ENCODE measurements at places on chromosomes 7 and 10.

GRCh38 chr7:51301806-51302205, 14.8 kb downstream of the COBL start:
- DNase-seq: no peak

DNA sequence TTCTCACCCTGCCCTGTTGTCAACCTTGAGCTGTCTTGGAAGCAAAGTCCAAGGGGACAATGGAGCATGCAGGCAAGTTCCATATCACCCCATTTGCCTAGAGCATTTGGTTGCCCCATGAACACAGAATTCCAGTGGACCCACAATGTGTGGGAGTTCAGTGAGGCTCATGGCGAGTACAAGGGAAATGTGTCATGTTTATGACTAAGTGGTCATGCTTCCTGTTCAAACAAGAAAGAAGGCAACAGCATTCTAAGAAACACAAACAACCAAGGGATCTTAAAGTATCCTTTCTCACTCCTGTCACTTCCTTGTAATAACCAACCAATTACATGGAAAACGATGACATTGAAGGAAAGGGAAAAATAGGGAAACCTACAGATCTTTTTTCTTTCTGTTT, 513.0 kb downstream of the INHBA start:
- DNase-seq: no peak

GRCh38 chr10:80413271-80413996, 5.1 kb downstream of the PRXL2A start:
- no peak for DNase-seq

DNA sequence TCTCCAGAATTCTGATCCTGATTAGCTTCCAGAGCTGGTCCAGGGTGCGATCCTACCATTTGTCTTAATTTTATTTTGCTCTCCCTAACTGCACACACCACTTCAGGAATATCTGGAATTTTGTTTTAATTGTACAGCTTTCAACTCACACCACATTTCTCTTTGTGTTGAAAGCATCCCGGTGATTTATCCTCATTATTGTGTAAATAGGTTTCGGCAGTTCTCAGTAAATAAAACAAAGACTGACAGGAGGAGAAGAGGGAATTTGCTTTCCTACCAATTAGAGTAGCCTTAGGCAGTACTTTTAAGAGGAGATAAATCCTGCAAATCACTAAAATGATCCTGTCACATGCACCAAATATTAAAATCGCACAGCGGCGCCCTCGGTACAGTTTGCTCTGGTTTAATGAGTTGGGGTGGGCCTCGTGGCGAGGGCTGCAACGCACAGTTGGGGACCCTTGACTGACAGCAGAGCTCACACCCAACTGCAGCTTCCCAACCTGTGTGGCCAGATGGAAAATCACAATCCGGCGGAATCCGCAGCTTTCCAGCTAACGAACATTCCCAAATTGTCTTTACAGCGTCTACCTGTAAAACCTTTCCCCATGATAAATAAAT, 62.6 kb downstream of the EBF3 start:
- DNase-seq: no peak

DNA sequence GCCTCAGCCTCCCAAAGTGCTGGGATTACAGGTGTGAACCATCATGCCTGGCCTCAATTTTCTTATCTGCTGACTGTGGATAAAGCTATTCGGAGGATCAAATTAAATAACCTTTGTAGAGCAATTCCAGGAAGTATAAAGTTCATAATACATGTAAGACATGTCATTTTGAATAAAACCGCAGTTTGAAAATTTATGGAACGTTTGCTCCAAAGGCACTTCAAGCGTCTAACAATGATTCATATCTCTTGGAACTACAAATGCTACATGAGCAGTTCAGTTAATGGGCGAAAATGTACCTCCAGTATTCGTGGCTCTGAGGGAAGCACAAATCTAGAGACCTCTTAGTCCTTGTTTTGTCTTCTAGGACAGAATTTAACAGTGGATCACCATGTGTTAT, 190.3 kb downstream of the GALNT17 start:
- DNase-seq: no peak

GRCh38 chr10:34773636-34774630, 41.2 kb downstream of the PARD3 start:
- no peak for DNase-seq

DNA sequence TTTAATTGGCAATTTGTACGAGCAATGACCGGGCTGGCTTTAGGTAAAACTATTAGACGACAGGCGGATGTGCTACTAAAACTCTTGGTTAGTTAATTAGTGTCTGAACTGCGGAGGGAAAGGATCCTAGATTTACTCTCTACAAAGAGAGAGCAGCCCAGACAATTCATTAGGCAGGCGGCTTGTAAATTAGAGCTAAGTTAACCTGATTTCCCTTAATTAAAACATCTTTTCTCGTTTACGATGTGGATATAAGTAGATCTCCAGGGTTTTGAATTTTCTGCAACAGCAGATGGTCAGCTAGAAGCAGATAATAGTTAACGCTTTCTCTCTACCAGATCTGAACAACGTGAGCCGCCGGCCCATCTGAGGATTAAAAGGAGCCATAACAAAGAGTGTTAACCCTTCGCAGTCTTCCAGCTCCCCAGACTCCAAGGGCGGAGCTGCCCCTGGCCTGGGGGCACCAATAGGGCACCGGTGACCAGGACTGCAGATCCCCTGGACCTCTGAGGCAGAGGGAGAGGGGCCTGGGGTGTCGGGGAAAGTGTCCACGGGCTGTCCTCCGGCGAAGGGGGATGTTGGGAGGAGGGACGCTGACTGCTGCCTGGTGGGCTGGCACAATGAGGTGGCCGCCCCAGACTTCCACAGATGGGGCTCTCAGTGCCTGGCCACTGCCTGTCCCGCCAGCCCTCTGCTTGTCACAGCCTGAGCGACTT, 6.3 kb upstream of the UNCX start:
- no peak for DNase-seq

GRCh38 chr7:27922907-27923641, 183.1 kb downstream of the TAX1BP1 start:
- DNase-seq: no peak

DNA sequence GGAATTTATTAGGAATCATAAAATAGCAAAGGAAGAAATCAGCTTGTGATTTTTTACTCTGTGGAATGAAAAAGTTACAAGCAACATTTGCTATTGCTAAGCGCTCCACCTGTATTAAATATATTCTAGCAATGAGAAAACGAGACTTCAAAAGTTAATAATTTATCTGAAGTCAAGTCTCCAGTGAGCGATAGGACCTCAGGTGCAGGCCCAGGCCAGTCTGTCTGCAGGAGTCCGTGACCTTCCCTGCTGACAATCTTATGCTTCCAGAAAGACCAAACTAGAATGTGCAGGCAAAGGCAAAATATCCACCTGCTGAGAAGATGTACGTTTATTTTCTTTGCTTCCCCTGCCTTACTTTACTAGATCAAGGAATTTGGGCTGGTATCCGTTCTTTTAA, 22.7 kb downstream of the MRC1 start:
- DNase-seq: no peak

DNA sequence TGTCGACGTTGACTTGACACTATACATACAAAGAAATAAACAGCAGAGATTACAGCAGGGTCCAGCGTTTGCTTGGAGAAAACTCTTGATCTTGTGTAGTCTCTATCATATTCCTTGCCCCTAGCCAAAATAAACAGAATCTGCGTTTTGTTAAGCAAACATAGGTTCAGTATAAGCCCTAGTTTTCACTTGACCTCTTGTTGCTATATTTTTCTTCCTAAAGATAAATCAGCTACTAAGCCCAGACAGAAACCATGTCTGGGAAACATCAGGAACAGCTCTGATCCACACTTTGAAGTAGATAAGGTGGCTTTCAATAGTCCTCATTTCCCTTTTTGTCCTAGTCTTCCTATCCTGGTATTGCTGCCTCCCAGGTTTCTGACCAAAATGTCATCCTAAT, 328.2 kb upstream of the MAGI2 start:
- no peak for DNase-seq

DNA sequence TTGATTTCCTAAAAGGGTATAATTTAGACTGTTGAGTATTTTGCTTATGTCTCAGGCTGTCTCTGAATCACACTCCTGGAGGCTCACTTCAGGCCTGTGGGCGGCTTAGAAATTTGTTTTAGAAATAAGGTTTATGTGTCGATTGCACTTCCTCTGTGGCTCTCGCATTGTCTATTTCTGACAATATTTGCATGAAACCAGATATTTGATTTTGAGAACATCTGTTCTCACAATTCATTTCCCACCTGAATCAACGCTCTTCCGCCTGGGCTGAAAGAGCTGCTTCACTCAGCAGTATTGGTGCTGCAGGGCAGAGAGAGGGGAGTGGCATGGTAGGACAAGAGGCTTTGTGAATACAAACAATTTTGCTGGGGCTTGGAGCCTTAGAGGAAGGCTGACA, 262.0 kb downstream of the ADRA2A start:
- no peak for DNase-seq

DNA sequence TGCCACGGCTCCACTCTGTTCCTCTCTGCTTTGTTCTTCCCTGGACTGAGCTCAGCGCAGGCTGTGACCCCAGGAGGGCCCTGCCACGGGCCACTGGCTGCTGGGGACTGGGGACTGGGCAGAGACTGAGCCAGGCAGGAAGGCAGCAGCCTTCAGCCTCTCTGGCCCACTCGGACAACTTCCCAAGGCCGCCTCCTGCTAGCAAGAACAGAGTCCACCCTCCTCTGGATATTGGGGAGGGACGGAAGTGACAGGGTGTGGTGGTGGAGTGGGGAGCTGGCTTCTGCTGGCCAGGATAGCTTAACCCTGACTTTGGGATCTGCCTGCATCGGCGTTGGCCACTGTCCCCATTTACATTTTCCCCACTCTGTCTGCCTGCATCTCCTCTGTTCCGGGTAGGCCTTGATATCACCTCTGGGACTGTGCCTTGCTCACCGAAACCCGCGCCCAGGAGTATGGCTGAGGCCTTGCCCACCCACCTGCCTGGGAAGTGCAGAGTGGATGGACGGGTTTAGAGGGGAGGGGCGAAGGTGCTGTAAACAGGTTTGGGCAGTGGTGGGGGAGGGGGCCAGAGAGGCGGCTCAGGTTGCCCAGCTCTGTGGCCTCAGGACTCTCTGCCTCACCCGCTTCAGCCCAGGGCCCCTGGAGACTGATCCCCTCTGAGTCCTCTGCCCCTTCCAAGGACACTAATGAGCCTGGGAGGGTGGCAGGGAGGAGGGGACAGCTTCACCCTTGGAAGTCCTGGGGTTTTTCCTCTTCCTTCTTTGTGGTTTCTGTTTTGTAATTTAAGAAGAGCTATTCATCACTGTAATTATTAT, 1.2 kb downstream of the CLDN4 start:
- no peak for DNase-seq

GRCh38 chr10:34430685-34431084, 384.4 kb downstream of the PARD3 start:
- DNase-seq: no peak

- DNase-seq: no peak
Measured at GRCh38 chr10:70498970-70499835, 20.6 kb downstream of the PALD1 start.

- no peak for DNase-seq
Measured at GRCh38 chr7:38229386-38229785, 44.0 kb downstream of the TARP start.

- DNase-seq: no peak
Measured at GRCh38 chr10:50538555-50539398, 85.0 kb downstream of the SGMS1 start.

GRCh38 chr10:34869135-34869836, 54.2 kb upstream of the PARD3 start:
- DNase-seq: no peak

- DNase-seq: no peak
Measured at GRCh38 chr10:70928140-70928539, 39.8 kb upstream of the PCBD1 start.

GRCh38 chr10:45672181-45673073, at the start of gene ZFAND4:
ZFAND4 (minus strand) TSS chr10:45672772; CDS start chr10:45663725, 9,047 bp downstream.
- peak; percentile 80 for DNase-seq

GRCh38 chr7:84188786-84189405, 5.7 kb downstream of the SEMA3A start:
- no peak for DNase-seq

GRCh38 chr10:123284022-123284421, 129.8 kb downstream of the BUB3 start:
- DNase-seq: no peak

DNA sequence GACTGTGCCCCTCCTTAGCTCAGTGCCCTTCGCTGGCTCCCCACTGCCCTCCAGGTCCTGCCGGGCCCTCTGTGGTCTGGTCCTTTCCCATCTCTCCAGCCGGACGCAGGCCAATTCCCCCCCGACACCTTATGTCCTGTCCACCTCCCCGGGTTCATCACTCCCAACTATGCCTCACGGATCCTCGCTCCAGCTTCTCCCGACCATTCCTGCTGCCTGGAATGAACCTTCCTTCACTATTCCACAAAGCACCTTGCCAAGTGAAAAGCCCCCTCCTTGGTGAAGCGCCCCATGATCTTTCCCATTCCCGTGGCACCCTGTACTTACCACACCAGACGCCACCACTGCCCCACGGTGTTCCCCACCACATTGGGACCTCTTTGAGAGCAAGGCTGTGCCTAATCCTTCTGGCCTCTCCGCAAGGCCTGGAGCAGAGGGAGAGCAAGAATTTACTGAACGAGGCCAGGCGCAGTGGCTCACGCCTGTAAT, 47.2 kb downstream of the TMEM270 start:
- no peak for DNase-seq

GRCh38 chr10:101079874-101080273, 18.1 kb downstream of the KAZALD1 start:
- DNase-seq: no peak

DNA sequence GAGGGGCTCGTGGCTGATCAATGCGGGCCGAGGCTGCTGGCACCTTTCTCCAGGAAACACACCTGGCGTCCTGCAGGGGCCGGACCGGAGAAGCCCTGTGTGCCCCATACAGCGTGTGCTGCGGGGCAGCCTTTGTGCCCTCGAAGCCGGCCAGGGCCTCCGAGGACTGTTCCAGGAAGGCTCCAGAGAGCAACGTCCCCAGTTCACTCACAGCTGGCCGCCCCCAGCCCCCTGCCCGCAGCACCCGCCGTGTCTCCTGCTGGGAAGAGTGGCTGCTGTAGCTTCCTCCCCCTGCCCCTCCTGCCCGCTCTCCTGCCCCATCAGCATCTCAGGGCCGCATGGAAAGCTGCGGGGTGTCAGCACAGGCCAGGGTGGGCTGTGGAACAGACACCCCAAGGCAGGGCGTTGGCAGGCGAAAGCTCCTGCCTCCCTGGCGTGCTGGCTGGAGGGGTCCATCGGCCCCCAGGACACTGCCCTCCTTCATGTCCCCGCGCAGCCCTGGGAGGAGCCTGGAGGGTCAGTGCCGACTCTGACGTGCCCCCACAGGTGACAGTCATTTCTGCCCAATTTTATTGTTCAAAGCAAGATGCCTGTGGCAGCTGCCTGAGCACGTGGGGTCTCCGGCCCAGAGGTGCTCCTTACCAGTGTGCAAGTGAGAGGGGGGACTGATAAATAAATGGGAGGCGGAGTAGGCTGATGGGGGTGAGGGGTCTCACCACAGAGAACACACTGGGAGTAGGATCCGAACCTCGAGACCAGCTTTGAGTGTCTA, 95.8 kb upstream of the DIP2C start:
- no peak for DNase-seq

DNA sequence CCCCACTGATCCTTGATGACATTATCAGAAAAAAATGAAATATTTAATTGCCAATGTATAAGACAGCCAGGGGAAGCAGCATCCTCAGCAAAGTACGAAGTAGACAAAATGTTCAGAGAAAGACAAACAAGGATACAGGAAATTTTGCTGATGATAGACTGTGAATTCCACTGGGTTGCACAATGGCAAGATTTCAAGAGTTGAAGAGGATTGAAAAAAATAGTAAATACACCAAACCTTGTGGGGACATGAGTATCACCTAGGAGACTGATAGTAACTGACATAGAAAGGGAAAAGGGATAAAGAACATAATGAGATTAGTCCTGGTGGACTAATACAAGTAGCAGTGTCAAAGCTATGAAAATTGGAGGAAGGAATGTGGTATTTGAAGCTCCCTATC, 16.5 kb downstream of the CNOT4 start:
- no peak for DNase-seq

Data from stimulated activated CD4-positive, alpha-beta T cell treated with anti-CD3 and anti-CD28 coated beads, Interleukin-1b, Interleukin-23, amount 100 ng/mL, for 1 hour (primary cell).